CD4-positive, alpha-beta T cell (primary cell): ENCODE measurements at places on chromosomes 13 and 19.

- no peak for DNase-seq
Observed at GRCh38 chr19:15124572-15125231, 17.5 kb downstream of the SYDE1 start.

- no peak for DNase-seq
Observed at GRCh38 chr13:86810361-86810760, 860.8 kb upstream of the SLITRK5 start.

DNA sequence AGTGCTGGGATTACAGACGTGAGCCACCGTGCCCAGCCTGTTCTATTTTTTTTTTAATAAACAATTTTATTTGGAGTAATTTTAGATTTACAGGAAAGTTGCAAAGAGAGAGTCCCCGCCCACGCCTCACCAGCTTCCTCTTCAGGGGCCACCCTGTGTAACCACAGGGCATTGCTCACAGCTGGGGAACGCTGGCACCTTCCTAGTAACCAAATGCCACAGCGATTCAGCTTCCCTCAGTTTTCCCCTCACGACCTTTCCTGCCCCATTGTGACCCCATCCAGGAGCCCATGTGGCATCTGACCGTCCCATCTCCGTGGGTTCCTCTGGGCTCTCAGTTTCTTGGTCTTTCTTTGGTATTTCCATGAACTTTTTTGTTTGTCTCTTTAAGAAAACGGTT, 83.9 kb downstream of the GNG7 start:
- DNase-seq: peak; percentile 84

GRCh38 chr19:16849168-16849567, 20.0 kb downstream of the SIN3B start:
- DNase-seq: no peak

DNA sequence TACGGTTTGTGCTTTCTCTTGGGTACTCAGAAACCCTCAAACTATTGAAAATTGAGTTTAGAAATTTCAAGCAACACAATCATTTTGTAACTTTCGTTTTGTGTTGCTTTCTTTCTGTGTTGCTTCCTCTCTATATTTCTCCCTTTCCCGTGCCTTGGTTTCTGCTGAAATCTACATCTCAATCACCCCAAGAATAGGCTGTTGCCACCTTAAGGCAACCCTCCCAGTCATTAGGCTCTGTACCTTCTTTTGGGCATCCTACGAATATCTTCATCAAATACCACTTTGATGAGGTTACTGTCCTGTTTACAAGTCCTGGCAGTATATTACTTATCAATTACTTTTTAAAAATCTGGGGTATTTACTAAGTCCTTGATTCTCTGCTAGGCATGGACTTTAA, 621.6 kb downstream of the GPC6 start:
- DNase-seq: no peak

- peak; percentile 31 for DNase-seq
Observed at GRCh38 chr19:40523322-40524047, 53.2 kb upstream of the SHKBP1 start.

GRCh38 chr13:51739027-51739764, 64.8 kb downstream of the DHRS12 start:
- no peak for DNase-seq

DNA sequence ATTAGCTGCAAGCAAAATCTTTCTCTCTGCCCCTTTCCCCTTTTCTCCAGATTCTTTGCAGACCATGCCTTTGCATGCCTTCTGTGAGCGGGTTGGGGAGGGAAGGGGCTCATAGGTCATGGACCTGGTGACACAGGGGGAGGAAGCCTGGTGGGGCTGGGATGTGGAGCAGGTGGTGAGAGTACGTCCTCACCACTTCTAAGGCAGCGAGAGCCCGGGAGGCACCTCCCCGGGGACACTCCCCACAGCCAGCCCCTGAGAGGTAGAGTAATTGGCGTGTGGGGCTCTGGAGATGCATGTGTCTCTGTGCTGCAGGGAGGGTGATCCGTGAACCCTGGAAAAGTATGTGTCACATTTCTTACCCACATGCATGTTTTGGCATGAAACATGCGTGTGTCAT, 42.5 kb upstream of the EHD2 start:
- no peak for DNase-seq

DNA sequence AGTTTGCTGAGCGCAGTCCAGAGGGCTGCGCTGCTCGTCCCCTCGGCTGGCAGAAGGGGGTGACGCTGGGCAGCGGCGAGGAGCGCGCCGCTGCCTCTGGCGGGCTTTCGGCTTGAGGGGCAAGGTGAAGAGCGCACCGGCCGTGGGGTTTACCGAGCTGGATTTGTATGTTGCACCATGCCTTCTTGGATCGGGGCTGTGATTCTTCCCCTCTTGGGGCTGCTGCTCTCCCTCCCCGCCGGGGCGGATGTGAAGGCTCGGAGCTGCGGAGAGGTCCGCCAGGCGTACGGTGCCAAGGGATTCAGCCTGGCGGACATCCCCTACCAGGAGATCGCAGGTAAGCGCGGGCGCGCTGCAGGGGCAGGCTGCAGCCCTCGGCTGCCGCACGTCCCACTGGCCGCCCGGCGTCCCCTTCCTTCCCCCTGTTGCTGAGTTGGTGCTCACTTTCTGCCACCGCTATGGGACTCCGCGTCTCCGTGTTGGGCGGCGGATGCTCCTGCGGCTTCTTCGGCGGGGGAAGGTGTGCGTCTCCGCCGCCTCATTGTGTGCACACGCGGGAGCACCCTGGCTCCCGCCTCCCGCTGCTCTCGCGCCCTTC, 772 bp downstream of the GPC6 start:
- DNase-seq: no peak

DNA sequence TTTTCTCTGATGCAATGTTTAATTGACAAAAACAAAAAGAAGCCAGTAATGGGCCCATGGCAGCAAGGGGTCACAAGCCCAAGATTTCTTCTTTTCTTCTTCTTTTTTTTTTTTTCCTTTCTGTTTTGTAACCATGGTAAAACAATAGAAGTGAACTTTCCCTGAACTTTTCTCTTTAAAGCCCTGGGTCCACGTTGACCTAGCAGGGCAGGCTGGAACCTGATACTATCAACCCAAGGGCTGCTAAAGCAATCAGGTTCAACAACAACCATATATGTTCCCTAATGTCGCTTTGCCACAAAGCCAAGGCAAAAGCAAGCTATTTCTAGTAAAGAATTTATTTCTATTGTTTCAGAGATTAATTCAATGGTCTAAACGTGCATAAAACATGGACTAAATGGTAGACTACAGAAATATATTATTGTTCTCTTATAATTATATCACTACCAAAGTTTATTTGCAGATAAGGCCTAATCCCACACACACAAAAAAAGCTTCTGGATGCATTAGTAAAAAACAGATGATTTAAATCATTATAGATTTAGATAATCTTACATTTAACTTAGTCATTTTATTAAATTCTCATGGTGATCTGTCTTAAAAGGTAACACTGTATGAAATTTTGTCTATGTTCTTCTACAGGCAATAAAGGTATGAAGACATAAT, 153.9 kb downstream of the DACH1 start:
- no peak for DNase-seq

DNA sequence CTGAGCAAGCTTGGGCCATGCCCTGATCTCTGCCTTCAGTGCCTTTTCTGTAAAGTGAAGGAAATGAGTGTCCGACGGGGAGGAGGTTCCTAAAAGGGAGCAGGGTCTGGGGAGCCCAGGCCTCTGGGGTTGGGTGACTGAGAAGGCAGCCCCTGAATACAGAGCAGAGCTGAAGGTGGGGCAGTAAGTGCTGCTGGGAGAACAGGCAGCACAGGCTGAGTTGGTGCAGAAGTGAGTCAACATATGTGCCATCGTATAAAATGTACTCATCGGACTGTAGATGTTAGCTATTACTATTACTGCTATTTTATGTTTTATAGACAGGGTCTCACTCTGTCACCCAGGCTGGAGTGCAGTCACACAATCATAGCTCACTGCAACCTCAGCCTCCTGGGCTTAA, 1.0 kb upstream of the HAMP start:
- no peak for DNase-seq

GRCh38 chr19:6472713-6473112, 8.6 kb downstream of the CRB3 start:
- DNase-seq: no peak

- DNase-seq: no peak
Observed at GRCh38 chr13:100341327-100341726, 247.3 kb downstream of the GGACT start.

- no peak for DNase-seq
Observed at GRCh38 chr13:26989261-26989956, 182.2 kb downstream of the USP12 start.

DNA sequence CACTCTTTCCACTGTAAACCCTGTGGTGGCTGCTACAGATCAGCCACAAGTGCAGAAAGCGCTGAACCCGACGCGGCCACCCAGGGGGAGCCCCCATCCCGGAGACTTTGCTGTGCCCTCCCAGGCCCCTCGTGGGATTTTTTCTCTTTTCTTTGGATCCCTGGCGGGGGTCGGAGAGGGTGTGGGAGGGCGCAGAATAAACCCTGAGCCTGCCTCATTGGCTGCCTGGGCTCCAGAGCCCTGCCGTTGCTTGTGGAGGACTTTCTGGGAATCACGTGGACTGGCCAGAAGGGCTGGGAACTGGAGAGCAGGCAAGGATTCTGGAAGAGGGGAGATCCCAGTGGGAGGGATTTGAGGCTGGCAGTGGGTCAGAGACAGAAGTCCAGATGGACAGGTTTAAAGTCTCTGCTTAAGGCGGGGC, 24.9 kb downstream of the GADD45B start:
- DNase-seq: no peak

DNA sequence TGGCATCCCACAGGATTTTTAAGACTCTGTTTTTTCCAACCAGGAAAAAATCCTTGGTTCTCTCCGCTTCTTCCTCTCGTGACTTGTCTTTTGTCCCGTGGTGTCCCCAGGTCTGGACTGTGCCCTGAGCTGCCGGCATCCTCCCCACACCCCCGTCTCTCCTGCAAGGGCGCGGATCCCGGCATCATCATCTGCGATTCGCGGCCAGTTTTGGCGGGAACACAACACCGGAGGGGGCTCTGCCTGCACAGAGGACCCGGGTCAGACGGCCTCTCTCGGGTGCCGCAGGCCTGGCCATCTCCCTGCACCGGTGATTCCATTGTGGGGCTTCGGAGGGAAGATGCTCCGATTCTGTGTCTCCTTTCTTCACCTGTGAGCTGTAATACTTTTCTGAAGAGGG, 18.8 kb upstream of the GAS6 start:
- no peak for DNase-seq

DNA sequence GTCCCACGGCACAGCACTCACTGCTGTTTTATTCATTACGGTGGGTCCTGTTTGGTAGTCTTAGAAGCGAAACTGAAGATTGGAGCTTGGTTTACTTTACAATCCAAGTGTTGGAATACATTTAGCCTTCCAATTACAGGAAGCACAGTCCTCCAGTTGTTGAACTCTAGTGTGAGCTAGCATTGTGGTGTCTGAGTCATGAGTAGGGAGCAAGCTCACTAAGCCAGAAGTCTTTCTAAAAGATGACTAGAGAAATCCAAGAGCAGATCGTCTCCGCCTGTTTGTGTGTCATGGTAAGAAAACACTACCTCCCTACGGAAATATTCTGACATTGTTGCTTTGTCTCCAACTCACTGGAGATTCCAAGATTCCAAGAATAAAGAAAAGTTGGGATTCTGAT, 10.1 kb upstream of the SHISA2 start:
- no peak for DNase-seq

- DNase-seq: no peak
Observed at GRCh38 chr13:112759053-112759452, 69.2 kb downstream of the ATP11A start.

GRCh38 chr13:92459306-92459705, 767.3 kb upstream of the GPC6 start:
- DNase-seq: no peak

DNA sequence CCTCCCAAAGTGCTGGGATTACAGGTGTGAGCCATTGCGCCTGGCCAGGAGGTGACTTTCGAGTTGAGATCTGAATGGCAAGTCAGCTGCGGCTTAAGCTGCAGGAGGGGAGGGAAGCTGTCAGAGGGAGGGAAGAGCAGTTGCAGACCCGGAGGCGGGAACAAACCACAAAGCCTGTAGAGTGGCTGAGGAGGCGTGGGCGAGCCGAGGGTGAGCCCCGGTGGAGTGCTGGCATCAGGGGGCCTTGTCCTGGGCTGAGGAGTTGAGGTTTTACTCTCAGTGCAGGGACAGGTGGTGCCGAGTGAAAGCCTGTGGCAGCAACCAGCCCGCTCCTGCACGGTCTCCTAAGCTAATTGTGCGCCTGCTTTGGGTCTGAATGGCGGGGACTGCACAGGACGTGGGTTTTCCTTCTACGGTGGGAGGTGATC, 24.2 kb downstream of the PPP1R37 start:
- DNase-seq: peak; percentile 51

DNA sequence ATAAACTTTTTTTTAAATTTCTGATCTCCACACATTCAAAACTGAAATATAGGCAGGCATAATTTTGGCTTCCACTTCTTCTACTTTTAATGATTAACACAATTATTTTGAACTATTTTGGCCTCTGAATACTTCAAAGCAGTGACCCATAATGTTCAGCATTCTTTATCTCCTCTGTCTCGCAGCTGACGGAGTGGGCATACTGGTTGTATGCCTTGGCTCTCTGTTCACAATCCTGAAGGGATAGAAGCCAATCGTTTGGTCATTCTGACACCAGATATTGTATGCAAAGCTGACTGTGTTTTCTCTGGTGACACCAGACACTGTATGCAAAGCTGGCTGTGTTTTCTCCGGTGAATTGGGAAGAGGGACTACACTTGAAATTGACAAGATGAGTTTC, 833.0 kb downstream of the EFNB2 start:
- DNase-seq: no peak

GRCh38 chr19:17985037-17985818, 18.3 kb downstream of the KCNN1 start:
- DNase-seq: peak; percentile 6

DNA sequence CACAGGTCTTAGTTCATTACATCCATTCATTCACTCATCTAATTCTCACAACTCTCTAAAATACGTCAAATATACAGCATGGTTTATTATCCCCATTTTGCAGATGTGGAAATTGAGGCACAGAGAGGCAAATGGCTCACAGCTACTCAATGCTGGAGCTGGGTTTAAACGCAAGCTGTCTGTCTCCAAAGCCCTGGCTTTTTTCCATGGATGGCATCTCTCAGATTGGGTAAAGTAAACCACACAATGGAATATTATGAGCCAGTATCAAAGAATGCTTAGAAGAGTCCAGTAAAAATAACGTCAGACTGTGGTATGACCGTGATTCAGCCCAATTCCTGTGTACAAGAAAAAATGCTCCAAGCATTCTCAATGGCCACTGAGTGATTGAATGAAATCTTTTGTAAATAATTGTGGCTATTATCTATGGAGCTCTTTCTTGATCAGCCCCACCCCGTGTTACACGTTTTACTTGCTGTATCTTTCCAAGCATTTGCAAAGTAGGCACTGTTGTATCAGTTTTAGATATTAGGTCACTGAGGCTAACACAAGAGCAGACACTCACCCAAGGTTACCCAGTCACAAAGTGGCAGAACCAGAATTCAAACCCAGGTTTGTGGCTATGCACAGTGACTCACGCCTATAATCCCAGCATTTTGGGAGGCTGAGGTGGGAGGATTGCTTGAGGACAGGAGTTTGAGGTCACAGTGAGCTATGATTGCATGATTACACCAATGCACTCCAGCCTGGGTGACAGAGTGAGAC, 5.5 kb upstream of the ACP7 start:
- no peak for DNase-seq

GRCh38 chr19:7500811-7501450, 12.1 kb upstream of the PEX11G start:
- peak; percentile 40 for DNase-seq

- DNase-seq: no peak
Observed at GRCh38 chr13:74674720-74675119, 540.5 kb upstream of the KLF12 start.

GRCh38 chr19:30371161-30371836, 885 bp upstream of the ZNF536 start:
- DNase-seq: no peak

- no peak for DNase-seq
Observed at GRCh38 chr13:80168089-80168850, 172.7 kb downstream of the SPRY2 start.
